Mesothelial cell of epicardium (in vitro differentiated cells): ENCODE measurements at places on chromosomes 5 and 9.

GRCh38 chr5:28914297-28914696 is 1875.9 kb upstream of the CDH9 start:
- DNase-seq: no peak

DNA sequence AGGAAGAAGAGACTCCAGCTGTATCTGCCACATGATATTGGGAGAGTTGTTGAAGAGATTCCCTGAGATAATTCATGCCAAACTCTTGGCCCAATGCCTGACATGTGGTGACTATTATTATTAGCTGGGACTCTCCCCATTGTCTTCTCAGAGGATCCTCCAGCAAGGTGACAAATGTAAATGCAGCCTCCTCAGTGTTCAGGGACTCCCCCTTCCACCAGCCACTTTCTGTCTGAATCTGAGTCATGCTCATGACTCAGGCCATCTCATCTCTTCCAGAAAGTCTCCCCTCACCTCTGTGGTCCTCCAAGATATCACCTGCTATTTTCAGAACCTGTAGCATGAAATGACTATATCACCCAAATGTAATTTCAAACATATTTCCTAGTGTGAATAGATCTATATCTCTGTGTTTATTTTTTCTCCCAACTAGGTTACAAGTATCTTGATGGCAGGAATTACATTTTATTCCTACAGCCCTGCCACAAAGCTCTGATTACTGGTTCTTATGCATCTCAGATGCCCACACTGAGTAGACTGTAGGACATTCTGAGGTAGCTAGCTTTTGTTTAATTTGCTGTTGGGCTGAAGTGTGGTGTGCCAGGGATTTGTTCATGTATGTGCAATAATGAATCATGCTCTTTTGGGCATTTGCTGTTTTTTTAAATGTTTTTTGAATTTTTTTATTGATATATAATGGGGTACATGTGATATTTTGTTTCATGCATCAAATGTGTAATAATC is 126.6 kb upstream of the IL12B start:
- no peak for DNase-seq

DNA sequence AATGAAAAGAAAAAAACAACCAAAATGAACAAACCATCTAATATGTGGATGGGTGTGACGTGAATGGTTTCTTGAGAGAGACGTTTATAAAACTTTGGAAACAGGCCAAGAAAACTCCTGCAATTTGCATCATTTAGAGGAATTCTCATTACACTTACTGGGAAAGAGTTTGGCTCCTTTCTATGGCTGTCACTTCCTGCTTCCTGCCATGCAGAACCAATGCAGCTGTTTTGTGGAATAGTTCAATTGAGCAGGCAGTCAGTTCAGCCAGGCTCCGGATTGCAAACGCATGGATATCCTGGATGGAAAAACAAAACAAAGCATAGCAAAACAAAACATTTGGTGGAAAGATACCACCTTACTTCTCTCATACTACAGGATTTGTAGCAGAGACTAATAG is 36.6 kb downstream of the FAM114A2 start:
- DNase-seq: no peak

DNA sequence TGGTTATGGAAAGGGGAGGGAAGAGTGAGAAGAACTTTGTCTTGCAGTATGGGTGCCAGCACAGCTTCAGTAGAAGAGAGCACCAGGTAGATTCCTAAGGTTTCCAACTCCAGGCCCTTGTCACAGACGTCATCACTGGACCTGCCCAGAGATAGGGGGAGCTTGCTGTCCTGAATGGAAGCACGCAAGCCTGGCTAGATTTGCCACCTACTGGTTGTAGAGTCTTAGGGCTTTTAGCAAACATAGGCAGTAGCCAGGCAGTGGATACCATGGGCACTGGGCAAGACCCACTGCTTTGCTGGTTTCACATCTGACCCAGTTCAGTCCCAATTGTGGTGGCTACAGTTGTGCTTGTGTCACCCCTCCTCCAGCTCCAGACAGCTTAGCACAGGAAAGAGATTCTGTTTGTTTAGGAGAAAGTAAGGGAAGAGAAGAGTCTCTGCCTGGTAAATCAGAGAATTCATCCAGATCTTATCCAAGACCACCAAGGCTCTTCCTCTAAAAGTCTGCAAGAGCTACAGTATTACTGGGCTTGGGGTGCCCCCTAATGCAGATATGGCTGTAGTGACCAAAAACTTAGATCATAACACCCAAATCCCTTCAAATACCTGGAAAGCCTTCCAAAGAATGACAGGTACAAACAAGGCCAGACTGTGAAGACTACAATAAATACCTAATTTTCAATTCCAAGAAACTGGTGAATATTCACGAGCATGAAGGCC is 158.9 kb downstream of the HINT1 start:
- DNase-seq: no peak

- DNase-seq: no peak
Observed at GRCh38 chr5:173355561-173355960, 27.3 kb upstream of the STC2 start.

DNA sequence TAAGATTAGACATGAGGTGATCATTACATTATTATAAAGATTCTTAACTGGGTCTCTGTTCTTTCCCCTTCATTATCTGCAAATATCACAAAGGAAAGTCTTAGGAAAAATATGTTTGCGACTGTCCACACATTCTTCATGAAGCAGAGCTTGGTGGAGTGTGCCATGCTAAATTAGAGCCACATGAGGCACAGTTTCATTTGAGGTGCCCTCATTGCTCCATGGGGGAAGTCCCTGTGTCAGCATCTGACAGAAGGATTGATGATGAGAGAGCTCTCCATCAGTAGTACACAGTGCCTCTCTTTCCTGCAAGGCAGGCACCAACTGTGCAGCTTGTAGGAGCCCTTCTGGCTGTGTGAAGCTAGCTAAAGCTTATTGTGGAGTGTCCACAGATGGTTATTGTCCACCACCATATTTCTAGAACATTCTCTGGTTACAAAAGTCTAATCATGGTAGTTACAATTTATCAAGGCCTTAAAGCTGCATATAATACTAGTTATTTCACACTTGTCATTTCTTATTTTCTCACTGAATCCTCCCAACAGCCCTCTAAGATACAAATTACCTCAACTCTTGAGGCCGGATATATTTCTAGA is 63.9 kb downstream of the C9orf152 start:
- no peak for DNase-seq

- DNase-seq: no peak
Observed at GRCh38 chr5:143398053-143398355, 5.5 kb downstream of the NR3C1 start.

- no peak for DNase-seq
Observed at GRCh38 chr9:93098236-93098946, 2.4 kb downstream of the CARD19 start.

DNA sequence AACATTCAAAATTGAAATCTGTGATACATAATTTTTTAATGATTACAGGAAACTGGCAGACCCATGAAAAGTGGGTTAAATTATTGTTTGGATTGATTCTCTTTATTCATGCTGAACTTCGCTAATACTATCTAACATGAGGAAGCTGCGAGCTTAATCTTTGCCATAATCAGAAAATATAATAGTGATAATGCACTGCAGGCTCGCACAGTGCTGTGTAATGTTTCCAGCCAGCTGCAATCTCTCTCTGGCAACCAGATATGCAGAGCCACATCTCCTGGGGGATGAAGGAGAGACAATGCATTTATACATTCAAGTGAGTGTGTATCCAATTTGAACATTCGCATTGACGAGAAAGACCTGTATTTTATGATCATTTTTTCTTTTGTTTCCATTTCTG is 669.7 kb upstream of the RGMB start:
- DNase-seq: no peak

DNA sequence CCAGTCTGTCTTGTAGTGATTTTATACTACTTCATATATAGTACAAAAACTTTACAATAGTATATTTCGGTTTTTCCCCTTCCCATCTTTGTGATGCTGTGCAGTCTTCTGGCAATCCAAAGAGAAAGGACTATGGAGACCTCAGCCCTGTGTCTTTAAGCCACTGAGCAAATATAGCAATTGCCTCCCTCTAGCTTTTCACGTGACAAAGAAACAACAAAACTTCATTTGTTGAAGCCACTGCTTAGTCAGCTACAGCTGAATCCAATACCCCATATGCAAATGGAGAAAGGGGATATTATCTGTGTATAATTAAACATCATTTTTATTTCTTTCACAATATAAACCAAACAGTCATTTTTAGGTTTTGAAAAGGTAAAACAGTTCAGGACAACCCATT is 142.8 kb upstream of the STK32A start:
- DNase-seq: no peak

DNA sequence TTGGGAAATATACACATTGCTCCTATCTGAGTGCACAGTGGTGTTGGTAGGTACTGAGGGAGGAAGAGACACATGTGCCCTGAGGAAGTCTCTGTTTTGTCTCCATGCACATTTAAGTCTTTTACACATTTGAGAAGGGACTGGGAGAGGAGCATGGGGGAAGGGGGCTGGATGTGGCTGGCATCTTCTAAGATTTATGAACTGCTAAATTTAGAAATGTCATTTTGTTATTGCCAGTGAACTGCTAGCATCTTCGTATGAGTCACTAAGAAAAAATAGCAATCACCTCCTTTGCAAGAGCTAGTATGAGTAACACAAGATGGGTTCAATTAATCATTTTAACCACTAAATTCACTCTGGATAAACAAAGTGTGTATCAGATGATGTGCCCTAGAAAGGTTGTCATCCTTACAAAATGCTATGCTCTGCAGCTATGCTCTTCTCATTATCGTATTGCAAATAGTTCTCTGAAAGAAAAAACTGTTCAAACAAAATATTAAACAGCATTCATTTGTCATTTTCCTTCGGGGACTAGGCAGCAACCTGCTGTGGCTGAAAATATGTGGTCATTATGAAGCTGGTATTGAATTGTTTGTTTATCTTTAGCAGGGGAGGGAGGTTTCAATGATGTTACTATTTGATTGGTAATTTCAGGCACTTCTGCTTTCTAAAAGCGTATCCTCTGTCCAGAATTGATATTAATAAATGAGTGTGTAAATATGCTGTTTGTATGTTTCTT is 236.5 kb downstream of the DMRTA1 start:
- no peak for DNase-seq

DNA sequence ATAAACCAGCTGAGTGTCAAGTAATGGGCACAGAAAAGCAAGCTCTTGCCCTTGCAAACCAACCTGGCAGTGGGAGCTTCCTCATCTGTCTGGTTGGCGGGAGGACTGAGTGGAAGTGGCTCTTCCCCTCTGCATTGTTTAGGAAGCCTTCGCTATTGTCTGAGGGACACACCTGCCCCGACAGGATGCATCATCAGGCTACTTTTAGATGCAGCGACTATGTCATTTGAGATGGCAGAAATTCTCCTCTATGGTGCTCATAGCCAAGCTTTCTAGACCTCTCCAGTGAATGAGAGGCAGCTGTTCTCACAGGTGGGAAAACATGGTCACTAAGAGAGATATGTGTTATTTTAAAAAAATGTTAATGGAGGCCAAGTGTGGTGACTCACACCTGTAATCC is 104.0 kb downstream of the DOCK8 start:
- DNase-seq: no peak

GRCh38 chr5:168093200-168093910 is 198.1 kb upstream of the WWC1 start:
- no peak for DNase-seq

GRCh38 chr9:97668485-97668884 is 28.7 kb downstream of the XPA start:
- no peak for DNase-seq

- DNase-seq: no peak
Observed at GRCh38 chr5:111163000-111163399, 61.2 kb upstream of the CAMK4 start.

GRCh38 chr5:141617128-141617527 is 1.7 kb downstream of the DIAPH1 start:
- no peak for DNase-seq

GRCh38 chr9:34403554-34404380 is 27.1 kb upstream of the MYORG start:
- no peak for DNase-seq

DNA sequence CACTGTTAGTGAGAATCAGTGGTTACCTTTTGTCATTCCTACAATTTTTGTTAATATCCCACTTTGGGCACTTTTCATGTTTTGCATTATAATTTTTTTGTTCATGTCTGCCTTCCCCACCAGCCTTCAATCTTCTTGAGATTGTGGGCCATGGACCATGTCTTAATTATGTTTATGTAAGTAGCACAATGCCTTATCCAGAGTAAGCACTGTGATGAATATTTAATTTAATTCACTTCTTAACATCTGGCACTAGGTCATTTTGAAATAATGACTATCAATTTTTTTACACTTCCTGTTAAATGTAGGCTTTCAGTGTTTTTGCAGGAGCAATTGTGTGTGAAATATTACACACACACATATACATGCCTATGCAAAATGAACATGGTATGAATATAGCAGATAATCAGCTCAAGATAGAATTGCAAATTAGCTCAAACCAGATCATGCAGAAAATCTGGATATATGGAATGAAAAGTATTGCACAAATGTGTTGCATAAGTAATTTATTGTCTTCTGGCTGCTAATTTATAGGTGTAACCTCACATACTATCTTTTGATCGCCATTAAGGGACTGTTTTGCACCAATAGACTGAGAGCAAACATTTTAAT is 5.3 kb upstream of the SHOC1 start:
- DNase-seq: no peak

GRCh38 chr9:100739208-100739607 is 161.3 kb downstream of the CAVIN4 start:
- DNase-seq: no peak

GRCh38 chr9:110555551-110556331 is 23.8 kb downstream of the SVEP1 start:
- DNase-seq: no peak

GRCh38 chr5:149959406-149960236 is 937 bp upstream of the SLC26A2 start:
- DNase-seq: no peak

GRCh38 chr5:122101636-122102285 is 23.7 kb upstream of the LOX start:
- DNase-seq: no peak

GRCh38 chr9:3541206-3541605 is 15.4 kb upstream of the RFX3 start:
- no peak for DNase-seq

DNA sequence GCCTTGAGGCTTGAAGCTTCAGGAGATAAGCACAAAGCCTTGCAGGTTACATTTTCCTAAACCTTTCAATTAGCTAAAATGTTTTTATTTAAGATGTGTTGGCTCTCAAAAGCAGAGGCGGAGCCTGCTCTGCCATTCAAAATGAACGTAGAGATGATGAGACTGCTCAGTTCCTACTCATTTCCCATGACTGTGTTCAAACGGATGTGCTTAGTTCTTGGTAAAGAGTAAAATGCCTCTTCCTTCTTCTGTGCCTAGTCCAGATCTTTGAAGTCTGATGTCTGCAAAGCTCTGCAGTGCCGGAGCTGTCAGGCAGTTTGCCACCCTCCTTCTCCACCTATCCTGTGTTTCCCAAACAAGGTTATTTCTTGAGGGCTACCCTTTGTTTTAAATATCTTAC is 46.3 kb upstream of the ADAMTSL1 start:
- no peak for DNase-seq

GRCh38 chr9:75911390-75911789 is 20.9 kb downstream of the PCSK5 start:
- DNase-seq: no peak

- DNase-seq: no peak
Observed at GRCh38 chr9:71680189-71680980, 87.9 kb downstream of the CEMIP2 start.

- DNase-seq: no peak
Observed at GRCh38 chr5:68276740-68277139, 61.2 kb downstream of the PIK3R1 start.

- DNase-seq: no peak
Observed at GRCh38 chr5:29042152-29042551, 2003.8 kb upstream of the CDH9 start.

- DNase-seq: no peak
Observed at GRCh38 chr5:147286296-147286695, 51.5 kb downstream of the STK32A start.
